ENCODE measurements at places on chromosomes 6 and 20. TPM values are rescaled to one million over a fixed set of nuclear protein-coding genes. Genes with fewer than 3 reads are reported as not detected.
A peak's percentile ranks its signal among the peaks of the same experiment; 100 is the strongest.

SLX4IP gene
- 6.2 TPM for total RNA-seq

IL17F gene
- 13.3 TPM for total RNA-seq

DNA sequence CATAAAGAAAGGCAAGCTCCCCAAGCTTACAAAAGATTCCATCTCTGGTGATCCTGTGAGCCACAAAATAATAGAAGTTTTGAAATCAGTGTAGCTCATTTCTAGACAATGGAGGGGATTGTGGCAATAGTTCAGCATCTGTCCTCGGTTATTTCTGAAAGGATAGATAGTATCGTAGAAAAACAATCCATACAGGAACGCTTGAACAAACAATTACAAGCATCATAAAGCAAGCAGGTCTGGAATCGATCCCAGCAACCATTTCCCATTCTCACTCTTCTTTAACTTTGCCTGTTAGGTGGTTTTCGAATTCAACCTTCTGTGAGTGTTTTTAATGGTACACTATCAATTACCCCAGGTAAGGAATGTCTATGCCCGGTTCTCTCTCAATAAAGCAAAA is 931.1 kb downstream of the KIF16B start:
- no peak for DNase-seq

- peak; percentile 81 for DNase-seq
These were observed 23.0 kb upstream of the GTSF1L start for GRCh38 chr20:43749734-43750294.

- no peak for DNase-seq
These were observed 504 bp downstream of the B4GALT5 start for GRCh38 chr20:49712996-49713752.

DNA sequence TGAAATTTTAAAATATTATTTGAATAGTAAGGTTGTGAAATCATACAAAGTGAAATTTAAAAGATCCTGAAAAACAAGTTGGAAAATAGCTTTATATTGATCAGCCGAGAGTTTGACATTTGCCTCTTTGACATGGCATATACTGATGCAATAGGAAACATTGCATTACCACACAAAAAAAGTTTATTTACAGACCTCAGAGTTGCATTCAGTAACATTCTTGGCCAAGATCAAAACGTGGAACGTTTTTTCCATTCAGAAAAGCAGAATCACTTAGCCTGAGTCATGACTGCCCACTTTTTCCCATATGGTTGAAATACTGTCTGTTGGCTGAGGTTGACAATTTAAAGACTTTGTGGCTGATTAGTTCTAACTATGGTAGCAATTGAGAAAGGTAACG is 55.1 kb upstream of the BACH2 start:
- no peak for DNase-seq

- no peak for DNase-seq
These were observed 219.4 kb upstream of the SSTR4 start for GRCh38 chr20:22815603-22816315.

All from activated CD4-positive, alpha-beta memory T cell treated with anti-CD3 and anti-CD28 coated beads, Interleukin-2, amount 10 ng/mL, durations not matched to agents 7 days and 5 days (primary cell).